ENCODE measurements at places on chromosomes 16 and 17.

GRCh38 chr17:19320876-19321275 is 41.6 kb downstream of the B9D1 start:
- no peak for DNase-seq

DNA sequence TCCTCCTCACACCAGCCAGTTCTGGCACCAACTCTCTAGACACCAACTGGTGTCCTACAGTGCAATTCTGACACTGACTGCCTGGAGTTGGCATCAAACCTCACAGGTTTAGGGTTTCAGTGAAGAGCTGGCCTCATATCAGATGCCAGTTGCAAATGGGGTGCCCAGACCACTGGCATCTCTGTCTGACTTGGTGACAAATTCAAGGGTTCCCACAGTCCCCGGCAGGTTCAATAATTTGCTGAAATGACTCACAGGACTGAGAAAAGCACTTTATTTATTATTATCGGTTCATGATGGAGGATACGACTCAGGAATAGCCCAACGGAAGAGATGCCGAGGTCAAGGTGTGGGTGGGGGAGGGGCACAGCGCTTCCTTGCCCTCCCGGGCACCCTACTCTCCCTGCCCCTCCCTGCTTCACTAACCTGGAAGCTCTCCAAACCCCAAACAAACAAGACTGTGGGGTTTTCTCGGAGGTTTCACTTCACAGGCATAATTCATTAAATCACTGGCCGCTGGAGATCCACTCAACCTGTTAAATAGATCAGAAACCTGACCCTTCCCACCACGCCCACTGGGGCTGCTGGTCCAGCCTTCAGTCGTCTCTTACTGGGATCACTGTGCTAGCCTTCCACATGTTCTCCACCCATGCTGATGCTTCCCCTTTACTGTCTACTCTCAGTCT is 1.7 kb upstream of the NLRP1 start:
- no peak for DNase-seq

DNA sequence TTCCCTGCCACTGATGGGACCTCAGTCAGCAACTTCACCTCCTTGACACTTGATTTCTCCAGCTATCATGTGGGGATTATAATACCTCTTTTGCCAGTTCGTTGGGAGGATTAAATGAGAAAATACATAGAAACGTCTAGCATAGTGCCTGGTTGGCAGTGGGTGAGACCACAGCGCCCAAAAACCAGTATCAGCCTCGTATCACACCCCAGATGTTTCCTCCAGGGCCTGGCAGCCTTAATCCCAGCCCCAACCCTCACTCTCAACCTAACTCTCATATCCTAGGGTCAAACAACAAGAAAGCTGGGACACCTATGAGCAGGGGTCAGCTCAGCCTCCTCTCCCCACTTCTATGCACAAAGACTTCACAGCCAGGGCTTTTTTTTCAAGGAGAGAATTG is 14.0 kb upstream of the C16orf78 start:
- no peak for DNase-seq

GRCh38 chr17:48624544-48625494 is 1.3 kb downstream of the HOXB9 start:
- no peak for DNase-seq

GRCh38 chr16:79607587-79607986 is 7.0 kb upstream of the MAF start:
- no peak for DNase-seq

- no peak for DNase-seq
Measured at GRCh38 chr16:86928523-86929011, 350.2 kb downstream of the FOXL1 start.

DNA sequence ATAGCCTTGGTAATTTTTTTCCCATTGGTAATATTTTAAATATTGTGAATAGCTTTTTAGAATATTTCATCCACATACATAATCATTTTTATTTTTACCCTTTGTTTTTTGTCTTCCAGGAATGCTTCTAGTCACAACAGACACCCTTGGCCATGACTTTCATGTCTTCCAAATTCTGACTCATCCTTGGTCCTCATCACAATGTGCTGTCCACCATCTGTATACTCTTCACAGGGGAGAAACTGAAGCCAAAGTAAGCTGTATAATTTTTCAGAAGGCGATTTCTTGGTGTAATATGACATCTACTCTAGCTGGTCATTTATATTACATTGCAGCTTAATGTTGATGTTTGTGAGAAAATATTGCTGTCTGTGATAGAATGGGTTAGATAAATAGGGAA is 269.4 kb downstream of the BCAS3 start:
- DNase-seq = no peak

GRCh38 chr16:3347586-3347985 is 8.1 kb upstream of the OR2C1 start:
- no peak for DNase-seq

GRCh38 chr17:40251576-40251975 is 32.5 kb downstream of the WIPF2 start:
- no peak for DNase-seq

DNA sequence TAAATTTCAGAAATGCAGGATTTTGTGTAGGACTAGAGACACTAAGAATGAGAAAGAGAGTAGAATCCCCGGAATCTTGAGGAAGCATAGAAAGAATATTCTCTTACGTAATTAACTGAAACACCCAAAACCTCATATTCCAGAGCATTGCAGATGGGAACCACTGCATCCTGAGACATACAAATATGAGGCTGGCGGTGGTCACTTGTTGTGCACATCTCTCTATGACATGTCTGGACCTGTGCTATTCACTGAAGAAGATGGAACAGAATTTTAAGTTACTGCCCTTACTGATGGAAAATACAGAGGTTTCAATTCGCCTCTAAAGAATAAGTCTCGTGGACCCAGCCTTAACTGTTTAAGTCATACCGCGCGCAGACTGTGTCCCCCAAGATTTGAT is 806 bp downstream of the RAD51C start:
- no peak for DNase-seq

DNA sequence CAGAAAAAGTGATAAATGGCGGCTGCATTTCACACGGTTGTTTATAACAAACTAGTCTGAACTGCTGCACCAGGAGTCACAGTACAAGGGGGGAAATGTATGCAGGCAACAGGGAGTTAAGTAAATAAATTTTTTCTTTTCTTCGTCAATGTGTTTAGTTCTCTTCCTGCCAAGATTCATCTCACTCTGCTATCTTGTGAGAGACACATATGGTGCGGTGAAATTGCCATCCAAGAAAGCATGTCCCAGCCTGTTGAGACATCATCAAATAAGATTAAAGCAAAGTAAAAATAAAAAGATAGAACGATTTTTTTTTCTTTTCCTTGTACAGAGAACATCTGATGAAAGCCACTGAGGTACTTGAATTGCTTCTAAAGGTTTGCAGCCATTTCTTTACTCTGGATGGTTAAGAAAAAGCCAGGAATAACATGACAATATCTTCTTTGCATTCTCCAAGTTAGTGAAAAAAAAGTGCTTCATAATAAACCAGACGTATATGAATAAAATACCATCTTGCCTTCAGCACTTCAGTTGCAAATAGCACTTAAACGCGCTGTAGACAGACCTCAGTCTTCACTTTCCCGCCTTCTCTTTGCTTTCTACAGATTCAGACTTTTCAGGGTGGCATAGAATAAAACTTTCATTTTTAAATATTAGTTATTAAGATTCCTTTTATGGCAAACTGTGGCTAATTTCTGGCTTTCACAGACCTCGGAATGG is 506.2 kb upstream of the ZFHX3 start:
- no peak for DNase-seq

Data from stimulated activated CD8-positive, alpha-beta memory T cell treated with anti-CD3 and anti-CD28 coated beads, Interleukin-15, amount 100 ng/mL, for 4 hours (primary cell).